Posterior vena cava (tissue), 2 donors: ENCODE measurements at places on chromosomes 5 and 9.

DNA sequence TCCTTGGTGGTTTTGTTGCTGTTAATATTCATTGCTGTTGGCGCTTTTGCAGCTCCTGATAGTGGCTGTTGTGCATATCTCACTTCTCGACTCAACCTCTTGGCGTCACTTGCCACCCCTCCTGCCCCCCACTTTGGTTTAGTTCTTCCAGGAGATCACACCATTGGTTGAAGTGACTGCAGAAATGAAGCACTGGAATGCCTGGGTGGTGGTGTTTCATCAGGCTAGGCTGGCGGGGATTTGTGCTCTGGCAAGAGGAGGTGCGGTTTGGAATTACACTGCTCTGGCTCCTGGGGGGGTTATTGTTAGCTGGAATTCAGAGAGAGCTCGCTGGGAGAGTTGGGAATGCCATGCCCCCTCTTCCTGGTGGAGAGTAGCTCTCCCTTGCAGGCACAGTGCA is 11.5 kb downstream of the PRRC2B start:
- DNase-seq: peak; percentile 85

- DNase-seq: no peak
These were observed 25.3 kb upstream of the IFNE start for GRCh38 chr9:21507483-21507790.

DNA sequence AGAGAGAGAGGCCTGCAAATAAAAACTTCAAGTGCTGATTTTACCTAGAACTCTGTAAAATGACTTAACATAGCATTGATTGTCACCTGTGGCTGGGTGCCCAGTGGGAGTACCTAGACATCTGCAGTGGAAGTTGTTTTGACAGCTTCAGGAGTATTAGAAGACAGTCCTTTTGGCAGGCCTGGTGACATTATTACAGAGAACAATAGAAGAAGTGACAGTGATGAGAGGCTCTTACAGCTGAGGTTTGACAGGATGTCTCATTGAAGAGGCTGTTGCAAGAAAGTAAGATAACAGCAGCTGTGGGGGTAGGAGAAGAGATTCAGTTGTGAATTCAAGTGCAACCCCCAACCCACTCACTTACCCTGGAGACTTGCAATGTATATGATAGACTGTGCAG is 27.9 kb upstream of the MUSK start:
- DNase-seq: no peak

DNA sequence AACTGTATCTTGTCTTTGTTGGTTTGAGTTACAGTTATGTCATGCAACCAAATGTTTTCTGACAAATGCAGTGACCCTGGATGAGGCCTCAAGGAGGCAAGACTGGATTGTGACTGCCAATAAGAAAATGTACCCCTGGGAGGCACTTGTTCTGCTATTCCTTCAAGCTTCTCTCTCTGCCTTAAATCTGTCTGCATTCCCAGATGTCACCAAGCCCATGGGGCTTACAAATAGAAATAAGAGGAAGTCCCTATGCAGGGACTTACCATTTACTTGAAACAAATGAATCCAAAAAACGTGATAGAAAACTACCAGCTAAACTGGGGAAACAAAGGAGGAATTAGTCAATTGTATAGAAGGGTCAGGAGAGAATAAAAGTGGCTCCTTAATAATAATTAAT is 8.2 kb upstream of the PARP8 start:
- no peak for DNase-seq

- DNase-seq: peak; percentile 85
These were observed 31.2 kb downstream of the NANS start for GRCh38 chr9:98087420-98088354.

- no peak for DNase-seq
These were observed 66.0 kb downstream of the ZNF366 start for GRCh38 chr5:72441094-72441723.

DNA sequence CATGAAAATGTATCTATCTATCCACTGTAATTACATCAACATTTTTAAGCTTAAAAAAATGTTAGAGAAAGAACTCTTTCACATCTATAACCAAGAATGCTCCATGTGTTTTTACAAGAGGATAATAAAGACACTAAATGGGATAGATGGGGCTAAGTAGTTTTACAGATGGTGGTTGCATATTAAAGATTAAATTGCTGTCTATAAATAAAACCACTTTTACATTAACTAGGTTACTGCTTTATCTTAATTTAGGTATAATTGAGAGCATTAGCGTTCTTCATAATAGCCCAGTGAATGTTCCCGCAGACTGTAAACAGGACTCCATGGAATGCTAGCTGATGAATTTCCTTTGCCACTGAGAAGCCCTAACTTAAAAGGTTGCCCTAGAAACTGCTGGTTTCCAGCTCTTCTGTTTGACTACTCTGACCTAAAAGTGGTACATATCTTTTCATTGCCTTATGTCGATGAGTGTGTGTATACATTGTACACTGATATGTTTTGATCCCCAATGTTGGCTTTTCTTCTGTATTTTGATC is 117.9 kb downstream of the SGCD start:
- DNase-seq: no peak

DNA sequence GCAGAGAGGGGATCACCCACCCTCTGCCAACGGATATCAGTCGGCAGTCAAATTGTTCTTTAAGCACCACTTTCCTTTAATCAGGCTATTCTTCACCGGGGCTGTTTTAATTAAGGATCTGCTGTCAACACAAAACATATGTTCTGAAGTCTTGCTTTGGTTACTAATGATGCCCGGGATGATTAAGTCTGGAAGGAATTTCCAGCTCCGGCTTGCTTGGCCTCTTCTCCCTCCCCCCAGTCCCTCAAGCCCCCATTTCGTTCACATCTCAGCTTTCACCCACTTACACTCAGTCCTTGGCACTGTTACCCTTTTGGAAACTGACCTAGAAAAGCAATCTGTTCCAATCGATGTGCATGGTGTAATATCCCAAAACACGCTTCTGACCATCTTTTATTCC is 74.7 kb downstream of the MSX2 start:
- no peak for DNase-seq

GRCh38 chr9:86487838-86488233 is 133.6 kb upstream of the TUT7 start:
- no peak for DNase-seq

- no peak for DNase-seq
These were observed 107.3 kb upstream of the APC start for GRCh38 chr5:112630246-112631009.

GRCh38 chr5:146645342-146645741 is 129.4 kb upstream of the GPR151 start:
- no peak for DNase-seq

GRCh38 chr5:151591144-151591819 is at the start of gene FAT2:
FAT2 (minus strand) TSS chr5:151591331; CDS start chr5:151568931, 22,400 bp downstream.
- DNase-seq: peak; percentile 8

DNA sequence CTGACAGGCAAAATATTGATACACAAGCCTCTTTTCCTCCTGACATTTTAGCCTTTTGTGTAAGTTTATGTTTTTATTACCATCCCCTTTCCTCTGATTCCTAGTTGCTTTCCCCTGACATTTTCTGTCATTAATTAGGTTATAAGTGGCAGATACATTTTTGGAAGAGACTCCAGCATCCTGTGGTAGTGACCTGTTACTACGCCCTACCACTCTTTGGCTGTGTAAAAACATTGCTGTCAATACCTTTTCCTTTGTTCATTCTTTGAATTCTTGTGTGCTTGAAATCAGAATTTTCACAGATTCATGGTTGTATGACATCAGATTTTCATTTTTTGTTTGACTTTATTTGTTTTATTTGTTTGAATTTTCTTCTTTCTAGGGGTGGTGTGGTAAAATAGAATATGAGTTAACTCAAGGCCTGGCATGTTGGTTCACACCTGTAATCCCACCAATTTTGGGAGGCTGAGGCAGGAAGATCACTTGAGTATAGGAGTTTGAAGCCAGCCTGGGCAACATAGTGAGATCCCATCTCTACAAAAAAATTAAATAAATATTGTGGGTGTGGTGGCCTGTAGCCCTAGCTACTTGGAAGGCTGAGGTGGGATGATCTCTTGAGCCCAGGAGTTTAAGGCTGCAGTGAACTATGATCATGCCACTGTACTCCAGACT is 43.4 kb downstream of the UBE2R2 start:
- DNase-seq: no peak

- DNase-seq: no peak
These were observed 8.7 kb downstream of the PHYKPL start for GRCh38 chr5:178223828-178224335.

- no peak for DNase-seq
These were observed 67.2 kb downstream of the DMRT1 start for GRCh38 chr9:908536-909205.

DNA sequence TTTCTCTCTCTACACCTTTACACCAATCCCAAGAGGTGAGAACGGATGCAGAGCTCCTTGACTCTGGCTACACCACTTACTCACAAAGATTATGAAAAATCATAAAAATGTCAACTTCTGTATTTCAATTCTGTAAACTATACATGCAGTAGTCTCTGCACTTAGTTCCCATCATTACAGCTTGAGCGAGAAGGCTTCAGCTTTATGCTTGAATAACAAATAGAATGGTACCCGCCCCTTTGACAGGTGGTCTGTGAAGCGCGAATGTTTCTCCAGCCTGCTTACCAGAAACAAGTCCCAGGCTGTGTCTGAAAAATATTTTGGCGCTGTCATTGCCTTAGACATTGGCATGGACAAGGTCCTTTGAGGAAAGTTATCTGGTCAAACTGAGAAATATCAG is 562.4 kb upstream of the CLINT1 start:
- DNase-seq: no peak

DNA sequence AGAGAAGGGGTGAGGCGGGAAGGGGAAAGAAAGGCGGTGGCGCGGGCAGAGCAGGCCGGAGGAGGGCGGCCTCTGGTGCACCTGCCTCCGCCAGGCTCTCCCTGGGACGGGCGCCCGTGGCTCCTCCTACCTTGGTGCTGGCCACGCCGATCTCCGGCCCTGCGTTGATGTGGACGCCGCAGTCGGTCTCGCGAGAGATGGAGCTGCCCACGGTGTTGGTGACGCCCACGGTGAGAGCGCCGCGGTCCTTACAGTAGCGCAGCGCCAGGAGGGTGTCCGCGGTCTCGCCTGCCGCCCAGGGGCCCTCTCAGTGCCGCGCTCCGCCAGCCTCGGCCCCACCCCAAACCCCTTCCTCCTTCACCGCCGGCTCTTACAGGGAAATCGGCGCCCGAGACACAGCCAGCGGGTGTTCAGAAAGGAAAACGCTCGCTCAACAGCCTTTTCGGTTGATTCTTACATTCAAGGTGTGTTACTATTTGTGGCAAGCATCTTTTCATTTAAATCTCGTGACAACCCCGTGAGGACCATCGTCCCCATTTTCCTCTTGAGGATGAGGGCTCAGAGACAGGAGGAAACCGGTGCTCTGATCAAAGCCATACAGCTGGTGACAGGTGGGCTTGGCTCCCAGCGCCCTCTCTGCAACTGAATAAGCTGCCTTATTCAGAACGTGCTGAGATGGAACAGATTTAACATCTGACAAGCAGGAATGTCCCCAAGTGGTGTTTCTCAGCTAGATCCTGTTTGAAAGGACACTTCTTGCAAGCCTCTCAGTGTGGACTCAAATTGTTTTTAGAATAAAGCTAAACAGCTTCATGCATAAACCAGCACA is 22.0 kb upstream of the MAPK9 start:
- peak; percentile 79 for DNase-seq

DNA sequence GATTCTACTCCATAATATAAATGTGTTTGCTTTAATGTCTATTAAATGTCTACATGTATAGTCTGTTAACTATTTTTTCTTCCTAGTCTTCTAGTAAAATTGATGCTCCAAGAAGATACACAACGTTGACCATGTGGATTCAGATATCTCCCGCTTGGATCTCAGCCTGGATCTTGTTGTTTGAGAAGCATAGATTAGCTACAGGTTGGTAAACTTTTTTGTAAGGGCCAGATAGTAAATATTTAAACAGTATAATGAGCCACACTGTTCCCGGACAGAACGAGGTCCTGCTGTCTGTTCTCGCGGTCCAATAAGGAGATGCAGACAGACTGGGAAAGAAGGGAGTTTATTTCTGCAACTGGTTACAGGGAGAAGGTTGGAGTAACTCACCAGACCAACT is 86.2 kb upstream of the IL12B start:
- no peak for DNase-seq

DNA sequence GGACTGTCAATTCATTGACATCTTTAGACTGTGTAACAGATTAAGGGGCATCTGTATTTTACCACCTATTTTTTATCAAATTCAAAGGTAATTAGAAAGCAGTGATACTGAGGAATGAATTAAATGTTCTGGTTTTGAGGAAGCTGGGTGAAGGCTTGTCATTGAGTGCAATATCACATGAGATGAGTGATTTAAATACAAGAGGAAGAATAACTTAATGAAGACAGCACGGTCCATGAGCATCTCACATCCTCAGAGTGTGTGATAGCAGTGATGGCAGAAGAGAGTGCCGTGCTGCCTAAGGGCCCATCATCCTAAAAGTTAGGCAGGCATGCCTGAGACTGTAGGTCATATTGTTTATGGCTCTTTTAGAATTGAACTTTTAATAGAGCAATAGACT is 263.3 kb downstream of the MAST4 start:
- DNase-seq: no peak

DNA sequence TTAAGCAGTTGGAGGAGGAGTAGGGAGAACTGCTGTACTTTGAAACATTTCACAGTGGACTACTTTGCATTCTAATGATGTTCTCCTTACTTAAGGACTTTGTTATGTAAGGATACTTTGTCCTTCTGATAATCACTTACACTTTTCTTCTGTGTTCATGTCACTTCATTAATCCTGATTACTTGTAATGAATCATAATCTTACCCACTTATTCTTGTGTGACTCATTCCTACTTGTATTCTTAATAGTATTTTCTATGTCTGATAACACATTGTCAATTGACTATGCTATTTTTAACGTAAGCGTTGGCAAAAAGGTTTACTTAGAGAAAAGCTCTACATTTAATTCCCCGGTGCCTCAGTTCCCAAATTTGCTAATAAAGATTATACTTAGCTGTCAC is 63.8 kb downstream of the GHR start:
- no peak for DNase-seq

DNA sequence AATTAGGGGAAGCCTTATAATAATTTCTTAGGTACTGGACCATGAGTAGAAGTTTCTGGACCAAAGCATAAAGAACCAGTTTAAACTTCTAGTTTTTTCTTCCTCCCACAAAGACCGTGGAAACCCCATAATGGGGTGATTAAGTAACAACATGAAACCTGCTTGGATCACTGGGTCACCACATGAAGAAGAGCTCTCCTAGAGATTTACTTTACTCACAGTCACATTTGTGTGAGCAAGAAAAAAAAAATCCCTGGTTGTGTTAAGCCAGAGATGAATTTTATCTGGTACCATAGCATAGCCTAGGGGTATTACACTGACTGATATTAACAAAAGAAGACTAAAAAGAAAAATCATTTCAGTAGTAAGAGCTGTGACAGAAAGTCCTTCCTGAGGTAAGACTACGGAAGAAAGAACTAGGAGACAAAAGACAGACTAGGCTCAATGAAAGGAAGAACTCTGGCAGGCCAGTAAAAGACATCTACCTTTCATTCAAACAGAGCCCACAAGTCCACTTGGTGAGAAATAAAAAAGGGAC is 15.2 kb downstream of the OTP start:
- no peak for DNase-seq

- DNase-seq: no peak
These were observed 136.4 kb downstream of the SLF1 start for GRCh38 chr5:94754824-94755223.

- DNase-seq: no peak
These were observed 16.4 kb upstream of the ZNF474 start for GRCh38 chr5:122112733-122113558.
